ENCODE measurements at places on chromosomes 4 and X.

GRCh38 chr4:148634476-148634875, 192.3 kb upstream of the NR3C2 start:
- DNase-seq, result no peak

GRCh38 chr4:53186714-53187358, 179.0 kb downstream of the SCFD2 start:
- DNase-seq, result no peak

DNA sequence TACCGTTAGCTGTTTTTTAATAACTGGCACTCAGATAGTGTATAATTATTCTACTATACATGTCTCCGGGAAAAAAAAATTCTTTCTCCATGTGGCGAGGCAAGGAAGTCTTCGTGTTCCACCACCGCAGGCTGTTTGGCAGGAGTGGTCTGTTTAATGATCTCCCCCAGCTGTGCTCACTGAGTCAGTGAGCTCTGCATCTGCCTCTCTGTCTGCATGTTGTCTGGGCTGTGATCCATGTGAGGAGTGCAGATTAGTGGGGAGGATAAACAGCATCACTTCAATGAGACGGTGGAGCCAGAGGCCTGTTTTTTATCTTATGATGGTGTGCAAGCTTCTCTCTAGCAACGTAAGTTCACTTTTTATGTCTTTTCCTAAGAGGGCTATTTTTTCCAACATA, 69.8 kb downstream of the RPS3A start:
- no peak for DNase-seq

DNA sequence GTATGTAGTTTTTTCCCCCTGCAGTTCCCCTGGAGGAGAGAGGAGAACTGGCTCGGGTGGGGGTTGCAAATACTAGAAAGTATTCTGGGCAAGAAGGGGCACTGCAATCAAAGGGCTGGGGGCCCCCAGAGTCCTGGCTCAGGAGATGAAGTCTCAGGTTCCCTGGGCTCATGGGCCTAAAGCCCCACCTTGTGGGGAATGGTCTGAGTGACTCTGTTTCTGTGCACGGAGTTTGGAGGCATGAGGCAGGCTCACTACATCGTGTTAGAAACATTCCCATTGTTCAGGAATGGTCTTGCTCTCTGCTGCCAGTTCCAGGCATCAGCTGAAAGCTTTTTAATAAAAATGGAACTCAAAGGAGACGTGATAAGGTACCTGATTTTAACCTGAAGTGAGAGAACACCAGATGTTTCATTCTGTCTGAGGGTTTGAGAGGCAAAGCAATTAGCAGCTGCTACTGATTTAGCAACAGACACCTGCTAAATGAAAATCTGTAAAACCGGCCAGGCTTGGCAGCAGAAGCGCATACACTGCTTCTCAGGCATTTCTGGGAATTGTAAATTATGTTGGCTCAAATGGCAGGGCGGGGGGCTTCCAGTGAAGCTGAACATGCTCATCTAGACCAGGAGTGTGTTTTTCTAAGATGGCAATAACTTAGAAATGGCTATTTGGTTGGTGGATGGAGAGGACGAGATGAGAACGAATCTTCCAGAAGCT, 122.7 kb downstream of the TMEM164 start:
- DNase-seq, result no peak

DNA sequence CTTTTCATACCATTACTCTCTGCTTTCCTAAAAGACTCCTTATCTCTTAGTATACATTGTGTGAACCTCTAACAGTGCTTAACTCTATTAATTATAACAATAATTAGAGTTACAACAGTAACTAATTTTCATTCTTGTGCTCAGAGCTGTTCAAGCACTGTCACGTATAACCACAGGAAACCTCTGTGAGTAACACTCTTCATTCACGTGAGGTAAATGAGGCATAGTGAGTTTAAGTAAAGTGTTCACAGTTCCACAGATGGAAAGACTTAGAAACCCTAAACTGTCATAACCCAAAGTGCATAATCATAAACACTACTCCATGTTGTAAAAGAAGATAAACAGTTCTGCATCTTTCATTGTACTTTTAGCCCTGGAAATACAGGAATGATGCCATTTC, 222.4 kb downstream of the CCSER1 start:
- DNase-seq, result no peak

DNA sequence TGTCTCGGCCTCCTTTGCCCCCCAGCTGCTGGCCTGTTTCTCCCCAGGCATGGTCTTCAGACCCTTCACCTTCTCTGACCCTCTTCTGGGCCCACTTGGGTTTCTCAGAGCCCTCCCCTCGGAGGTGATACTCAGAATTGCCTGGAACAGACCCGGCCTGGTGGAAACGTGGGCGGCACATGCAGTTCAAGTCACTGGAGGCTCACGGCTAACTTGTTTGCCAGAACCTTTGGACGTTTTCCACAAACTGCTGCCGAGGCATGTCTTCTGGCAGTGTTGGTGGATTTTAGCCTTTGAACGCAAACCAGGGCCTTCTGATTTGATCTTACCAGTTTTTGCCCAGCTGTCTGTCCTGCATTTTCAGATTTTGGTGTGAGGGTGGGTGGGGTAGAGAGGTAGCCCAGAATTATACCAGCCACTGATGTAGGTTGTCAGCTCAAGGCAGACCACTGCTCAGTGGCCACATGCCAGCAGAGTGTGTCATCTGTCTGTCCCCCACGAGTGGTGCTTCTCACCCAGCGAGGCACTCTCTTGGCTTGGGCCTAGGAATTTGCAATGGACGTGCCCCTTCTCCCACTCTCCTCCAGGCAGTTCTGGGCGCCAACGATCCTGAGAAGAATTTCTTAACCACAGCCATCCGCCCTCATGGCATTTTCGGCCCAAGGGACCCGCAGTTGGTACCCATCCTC, 32.5 kb upstream of the ZNF185 start:
- no peak for DNase-seq

DNA sequence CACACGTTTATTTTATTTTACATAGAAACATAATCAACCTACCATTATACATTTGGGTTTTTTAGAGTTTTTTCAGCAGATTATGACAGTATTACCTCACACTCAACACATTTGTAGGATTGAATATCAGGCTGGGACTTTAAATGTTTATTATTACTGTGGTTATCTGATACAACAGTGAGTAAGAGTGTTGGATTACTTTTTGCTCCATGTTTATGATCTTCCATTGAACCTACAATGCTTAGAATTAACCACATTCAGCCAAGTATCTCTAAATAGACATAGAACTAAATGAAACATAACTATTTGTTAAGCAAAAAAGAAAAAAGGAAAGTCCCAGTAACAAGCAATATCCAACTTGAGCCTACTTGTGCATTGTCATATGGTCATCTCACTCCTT, 607.4 kb upstream of the PITX2 start:
- no peak for DNase-seq

DNA sequence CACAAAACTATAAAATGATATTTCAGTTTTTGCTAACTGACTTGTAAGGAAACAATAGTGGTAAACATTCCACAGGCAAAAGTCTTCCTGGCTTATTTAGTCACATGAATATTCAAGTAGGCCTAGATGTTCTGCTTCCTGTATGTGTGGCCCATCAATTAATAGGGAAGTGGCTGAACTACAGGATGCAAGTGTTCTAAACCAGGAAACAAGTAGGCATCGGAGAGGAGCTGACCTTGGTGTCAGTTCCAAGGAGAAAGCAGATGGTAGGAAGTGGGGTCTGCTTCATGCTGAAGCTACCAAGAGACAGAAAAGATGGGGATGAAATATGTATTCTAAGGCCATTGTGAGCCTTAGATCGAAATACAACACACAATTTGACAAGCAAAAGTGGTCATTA, 149.7 kb downstream of the ANTXR2 start:
- DNase-seq, result no peak

GRCh38 chr4:87079967-87080366, 140.5 kb downstream of the KLHL8 start:
- no peak for DNase-seq

- no peak for DNase-seq
These were observed 613.1 kb downstream of the MID1IP1 start for GRCh38 chrX:39414290-39414854.

DNA sequence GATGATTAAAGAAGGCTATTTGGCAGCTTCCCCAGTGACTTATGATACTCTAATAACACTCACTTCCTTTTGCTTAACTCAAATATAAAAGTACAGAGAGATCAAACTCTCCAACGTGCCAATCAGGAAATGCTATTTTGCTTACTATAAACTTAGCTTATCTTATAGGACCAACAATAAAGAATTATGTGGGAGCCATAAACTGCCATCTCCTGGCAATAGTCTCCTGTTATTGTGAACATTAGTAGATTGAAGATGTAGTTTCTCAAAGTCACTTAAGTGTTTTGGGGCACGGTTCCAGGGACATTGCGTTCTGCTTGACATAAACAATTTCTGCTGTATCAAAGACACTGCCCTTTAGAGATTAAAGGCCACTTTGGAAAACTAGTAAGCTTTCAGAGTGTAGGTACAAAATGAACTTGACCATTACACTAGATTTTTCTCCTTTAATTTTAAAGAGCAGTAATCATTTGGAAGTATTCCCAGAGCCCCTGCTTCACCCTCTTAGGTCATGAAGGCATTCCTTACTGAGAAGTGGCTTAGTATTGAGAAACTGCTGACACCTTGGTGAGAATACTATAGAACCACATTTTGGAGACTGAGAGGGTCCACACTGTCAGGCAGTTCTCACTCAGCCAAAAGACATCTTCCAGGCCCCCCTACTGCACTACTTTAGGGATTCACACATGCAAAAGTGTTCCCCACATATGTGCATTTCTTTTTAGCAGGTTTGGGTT, 51.9 kb downstream of the MAOA start:
- no peak for DNase-seq

- no peak for DNase-seq
These were observed 9.9 kb downstream of the FGG start for GRCh38 chr4:154602404-154603020.

DNA sequence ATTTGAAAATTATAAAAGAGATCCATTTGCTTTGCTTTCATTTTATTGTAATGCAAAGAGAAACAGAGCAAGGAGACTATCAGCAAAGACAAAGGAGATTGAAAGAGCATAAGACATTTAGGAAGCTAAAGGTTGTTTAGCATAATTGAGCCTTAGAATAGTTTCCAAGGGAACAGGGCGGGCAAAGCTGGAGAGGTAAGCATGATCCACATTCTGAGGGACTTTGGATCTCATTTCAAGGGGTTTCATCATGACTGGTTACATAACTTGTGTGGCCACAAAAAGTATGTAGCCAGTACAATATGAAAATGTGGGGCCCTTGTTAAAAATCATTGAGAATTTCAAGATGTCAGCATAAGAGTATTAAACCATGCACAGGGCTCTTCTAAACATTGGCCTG, 406.5 kb downstream of the RPA4 start:
- no peak for DNase-seq

DNA sequence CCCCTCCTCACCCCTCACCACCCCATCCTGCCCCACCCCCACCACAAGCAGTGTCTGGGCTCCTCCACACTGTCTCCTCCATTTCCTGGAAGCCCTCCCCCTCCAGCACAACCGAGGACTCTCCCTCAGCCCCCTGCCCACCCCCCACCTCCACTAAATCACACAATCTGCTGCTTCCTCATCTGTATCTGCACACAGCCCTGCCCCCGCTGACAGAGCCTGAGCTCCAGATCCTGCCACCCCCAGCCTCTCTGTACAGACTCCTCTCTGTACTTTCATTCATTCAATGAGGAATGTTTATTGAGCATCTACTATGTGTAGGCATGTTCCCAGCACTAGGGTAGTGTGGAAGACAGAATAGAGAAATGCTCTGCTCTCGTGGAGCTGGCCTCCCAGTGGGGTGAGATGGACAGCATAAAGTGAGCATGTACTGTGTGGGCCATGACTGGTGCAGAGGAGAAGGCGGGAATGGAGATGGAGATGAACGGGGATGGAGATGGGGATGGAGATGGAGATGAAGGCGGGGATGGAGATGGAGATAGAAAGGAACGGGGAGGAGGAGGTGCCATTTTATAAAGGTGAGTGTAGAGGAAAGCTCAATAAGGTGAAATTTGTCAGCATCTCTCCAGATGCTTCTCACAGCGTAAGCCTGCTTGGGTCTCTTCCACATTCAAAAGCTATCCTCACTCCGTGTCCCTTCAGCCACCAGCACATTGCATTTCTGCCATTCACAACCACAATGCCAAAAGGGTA, 2.5 kb upstream of the PPP2R2C start:
- no peak for DNase-seq

DNA sequence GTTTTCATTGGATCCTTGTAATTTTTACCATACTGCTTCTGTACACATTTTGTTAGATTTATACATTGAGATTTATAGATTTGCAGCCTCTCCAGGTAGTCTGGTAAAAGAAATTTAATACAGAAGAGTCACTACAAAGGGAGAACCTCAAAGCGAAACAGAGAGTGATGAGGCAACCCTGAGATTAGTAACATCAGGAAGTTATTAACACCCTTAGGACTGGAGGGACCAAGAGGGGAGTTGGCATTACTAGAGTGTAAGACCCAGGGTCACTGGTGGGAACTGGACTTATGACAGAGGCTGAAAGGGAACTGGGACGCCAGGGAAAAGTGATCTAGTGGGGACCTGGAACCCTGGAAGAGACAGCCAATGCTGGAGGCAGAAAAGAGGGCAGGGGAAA, 20.6 kb upstream of the MAML3 start:
- no peak for DNase-seq

- DNase-seq, result no peak
These were observed 56.5 kb downstream of the LIMCH1 start for GRCh38 chr4:41594432-41594831.

GRCh38 chr4:82761229-82761628, 37.4 kb downstream of the SCD5 start:
- no peak for DNase-seq

DNA sequence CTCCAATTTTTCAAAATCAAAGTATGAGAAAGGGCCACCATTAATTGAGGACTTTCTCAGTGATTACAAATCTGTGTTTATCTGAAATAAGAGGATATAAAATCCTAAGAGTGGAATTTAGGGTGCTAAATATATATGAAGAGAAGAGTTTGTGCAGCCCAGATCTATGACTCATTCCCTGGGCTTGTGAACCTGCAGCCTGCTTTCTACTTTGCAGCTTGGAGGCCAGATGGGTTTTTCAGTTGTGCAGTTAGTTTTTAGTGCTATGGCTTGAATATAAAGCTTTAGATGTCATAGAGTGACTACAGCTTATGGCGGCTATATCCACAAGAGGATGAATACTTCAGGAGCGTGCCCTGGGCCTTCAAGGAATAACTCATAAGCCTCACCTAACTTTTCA, 1391.1 kb downstream of the FSTL5 start:
- DNase-seq, result no peak

DNA sequence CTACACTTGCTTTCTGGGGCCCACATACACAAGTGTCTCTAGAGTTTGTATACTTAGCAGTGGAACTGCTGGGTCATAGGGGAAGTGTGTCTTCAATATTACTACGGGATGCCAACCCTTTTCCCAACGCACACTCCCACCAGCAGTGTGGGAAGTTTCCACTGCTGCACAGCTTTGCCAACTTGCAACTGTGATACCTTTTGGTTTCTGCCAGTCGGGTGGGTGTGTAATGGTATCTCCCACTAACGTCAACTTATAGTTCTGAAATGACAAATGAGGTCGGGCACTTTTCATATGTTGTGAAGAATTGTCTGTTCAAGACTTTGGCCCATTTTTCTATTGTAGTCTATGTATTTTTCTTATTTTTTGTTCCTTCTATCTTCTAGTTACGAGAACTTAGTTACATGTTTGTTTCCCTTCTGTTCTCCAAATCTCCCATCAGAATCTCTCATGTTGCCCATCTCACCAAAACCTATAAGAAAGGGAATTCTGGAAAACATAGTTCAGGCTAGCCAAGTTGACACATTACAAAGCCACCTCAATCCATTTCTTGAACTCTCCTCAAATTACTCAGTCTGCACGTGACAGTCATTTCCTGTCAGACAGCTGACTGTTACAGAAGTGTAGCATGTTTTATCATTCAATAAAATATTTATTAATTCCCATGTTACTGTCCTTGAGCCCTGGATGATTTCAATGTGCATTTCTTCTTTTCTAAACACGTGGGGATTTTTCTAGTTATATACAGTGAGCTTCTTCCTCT, 30.7 kb downstream of the PNMA6E start:
- DNase-seq, result no peak

Measured in GM13976 (cell line).